Forelimb muscle (tissue), 1 donor: ENCODE measurements at places on chromosomes 6 and 20. TPM values are rescaled to one million over a fixed set of nuclear protein-coding genes. Genes with fewer than 3 reads are reported as not detected.

DNA sequence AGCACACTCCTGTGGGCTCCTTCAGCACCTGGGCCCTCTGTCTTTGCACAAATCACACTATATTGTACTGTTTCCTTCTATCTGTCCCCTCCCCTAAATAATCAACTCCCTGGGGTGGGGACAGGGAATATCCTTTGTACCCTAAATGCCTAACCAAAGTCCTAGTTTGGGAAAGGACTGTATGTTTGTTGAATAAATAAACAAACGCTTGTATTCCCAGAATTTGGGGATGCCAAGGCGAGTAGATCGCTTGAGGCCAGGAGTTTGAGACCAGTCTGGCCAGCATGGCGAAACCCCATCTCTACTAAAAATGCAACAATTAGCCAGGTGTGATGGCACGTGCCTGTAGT is 322.7 kb downstream of the SYNE1 start:
- no peak for DNase-seq

DNA sequence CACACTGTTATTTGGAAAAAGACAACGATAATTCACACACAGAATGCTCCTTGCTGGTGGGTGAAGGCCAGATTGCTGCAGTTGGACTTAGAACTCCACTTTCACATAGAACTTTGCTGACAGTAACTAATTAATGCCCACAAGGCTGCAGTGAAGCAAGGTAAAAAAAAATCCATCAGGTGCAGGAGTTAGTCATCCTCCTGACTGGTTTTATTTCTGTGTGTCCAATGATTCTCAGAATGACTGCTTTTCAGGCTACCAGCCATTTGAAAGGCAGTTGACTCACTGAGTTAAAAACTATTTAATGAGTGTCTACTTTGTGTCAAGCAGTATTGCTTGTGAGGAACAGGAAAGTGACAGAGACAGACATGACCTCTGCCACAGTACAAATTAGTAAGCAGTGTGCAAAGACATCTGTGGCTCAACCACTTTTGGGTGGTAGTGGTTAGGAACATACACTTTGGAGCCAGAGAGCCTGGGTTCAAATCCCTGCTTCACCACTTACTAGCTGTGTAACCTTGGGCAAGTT is 41.9 kb downstream of the ELOVL5 start:
- no peak for DNase-seq

Gene SIRPA
- 29.2 TPM for polyA plus RNA-seq

Gene SLC2A10
- polyA plus RNA-seq, result 16.1 TPM

DNA sequence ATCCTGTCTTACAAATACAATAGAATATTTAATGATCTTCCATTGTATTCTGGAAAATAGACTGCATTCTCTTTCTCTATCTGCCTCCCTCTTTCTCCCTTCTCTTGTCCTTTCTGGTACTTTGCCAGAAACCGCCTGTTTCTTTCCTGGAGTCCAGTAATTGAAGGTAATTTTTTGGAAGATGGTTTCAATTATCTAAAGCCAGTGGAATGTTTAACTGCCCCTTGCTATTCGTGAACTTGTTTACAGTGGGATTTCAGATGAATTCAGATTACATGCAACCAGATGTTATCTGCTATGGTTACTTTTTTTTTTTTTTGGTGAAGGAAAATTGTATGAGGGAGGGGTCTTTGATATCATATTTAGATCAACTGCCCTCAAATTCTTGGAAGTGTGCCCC is 655.5 kb upstream of the FLRT3 start:
- no peak for DNase-seq

DNA sequence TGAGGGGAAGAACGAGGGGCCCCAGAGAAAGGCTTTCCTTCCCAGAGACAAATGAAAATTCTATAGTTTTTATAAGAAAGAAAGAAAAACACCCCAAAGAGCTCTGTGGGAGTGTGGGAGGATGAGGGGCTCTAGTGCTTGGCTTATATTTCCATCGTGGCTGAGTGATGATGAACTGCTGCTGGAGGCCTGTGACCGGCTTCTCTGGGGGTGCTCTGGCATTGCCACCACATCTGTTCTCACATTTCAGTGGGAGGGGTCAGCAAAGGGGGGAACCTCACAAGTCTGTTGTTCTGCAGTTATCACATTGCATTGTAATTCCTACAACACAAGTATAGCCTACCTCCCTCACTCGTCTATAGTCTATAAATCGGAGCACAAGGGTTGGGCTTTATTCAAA is 67.6 kb upstream of the BACH2 start:
- DNase-seq, result no peak

GRCh38 chr6:53796451-53796780 is 1.6 kb downstream of the LRRC1 start:
- no peak for DNase-seq

Gene OOEP
- polyA plus RNA-seq, result not detected

Gene SLC17A1
- not detected for polyA plus RNA-seq

Gene PSORS1C2
- not detected for polyA plus RNA-seq
